MM.1S (cell line): ENCODE measurements at places on chromosomes 1 and 21.

DNA sequence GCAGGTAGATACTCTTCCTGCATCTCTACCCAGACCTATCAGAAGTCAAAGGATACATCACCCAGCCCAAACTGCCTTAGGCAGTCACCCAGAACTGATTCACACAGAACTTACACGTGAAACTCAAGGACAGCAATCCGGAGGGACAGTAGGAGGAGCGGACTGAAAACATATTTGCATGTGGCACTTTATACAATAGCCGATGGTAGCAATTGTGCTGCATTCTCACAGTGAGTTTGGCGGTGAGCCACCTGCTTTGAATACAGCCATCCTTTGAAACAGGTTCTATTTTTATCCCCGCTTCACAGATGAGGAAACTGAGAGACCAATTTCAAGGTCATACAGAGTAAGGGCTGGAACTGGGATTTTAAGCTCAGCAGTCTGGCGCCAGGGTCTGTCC lies 69.5 kb downstream of the EDEM3 start:
- peak; percentile 98 for DNase-seq

DNA sequence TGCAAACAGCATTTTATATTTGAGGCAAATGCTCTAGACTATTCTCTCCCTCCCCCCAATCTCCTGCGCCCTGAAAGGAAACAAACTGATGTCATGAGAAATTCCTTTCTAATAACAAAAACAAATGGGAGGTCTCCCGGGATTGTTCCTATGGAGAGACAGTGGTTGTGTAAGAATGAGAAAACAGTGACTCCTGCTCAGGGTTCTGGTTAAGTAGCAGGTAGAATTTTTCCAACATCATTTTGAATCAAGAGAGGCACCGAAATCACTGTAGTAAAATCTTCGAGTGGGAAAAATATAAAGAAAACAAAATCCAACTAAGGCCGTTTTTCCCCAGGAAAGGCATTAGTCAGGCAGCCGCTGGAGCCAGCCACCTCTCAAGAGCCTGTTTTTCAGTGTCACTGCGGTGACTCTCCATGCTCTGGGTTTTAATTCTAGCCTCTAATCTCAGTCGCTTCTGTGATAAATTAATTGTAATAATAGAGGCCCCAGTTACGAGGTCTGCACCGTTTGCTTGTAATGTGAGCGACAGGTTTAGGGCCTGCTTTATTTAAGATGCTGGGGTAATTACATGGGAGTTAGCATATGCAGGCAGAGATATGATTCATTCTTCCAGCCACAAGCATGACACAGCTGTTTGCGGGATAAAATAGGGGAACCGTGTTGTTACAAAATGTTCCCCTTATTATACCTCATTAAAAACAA lies 80.3 kb downstream of the RNF220 start:
- no peak for DNase-seq

GRCh38 chr1:41837691-41838090 lies 81.0 kb downstream of the HIVEP3 start:
- DNase-seq = no peak

- no peak for DNase-seq
Observed at GRCh38 chr21:36245649-36246048, 74.3 kb upstream of the MORC3 start.

DNA sequence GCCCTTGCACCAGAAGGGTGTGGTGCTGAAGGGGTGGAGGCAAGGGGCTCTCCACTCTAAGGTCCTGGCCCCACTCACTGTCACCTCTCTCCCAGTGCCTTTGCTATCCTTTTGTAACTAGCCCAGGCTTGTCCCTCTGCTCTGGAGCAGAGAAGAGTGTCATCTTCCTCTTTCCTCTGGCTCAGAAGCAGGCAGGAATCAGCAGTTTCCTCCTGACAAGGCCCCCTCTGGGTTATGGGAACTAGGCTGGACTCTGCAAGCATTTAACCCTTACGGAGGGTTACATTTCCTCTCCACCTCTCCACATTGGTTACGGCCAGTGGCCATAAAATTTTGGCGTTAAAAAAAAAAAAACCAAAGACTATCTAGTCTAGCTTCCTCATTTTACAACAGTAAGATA lies 30.4 kb downstream of the PLXNA2 start:
- DNase-seq = no peak

DNA sequence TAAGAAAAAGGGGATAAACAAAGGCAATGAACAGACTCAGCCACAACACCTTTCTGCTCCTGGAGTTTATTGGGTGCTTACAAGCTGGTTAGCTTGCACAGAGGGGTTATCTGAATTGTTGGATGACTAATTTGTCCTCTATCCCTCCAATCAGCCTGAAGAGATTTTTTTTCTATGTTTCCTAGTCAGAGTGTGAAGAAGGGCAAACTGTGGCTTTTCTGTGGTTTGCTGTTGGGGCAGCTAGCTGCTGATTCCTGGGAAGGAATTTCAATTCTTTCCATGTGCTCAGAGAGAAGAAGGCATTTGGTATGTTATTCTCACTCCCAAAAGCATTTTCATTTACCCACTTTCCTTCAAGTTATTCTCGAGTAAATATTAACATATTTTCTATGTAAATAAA lies 48.6 kb downstream of the PCP4 start:
- no peak for DNase-seq

- no peak for DNase-seq
Observed at GRCh38 chr21:39587376-39587775, 25.4 kb upstream of the B3GALT5 start.

DNA sequence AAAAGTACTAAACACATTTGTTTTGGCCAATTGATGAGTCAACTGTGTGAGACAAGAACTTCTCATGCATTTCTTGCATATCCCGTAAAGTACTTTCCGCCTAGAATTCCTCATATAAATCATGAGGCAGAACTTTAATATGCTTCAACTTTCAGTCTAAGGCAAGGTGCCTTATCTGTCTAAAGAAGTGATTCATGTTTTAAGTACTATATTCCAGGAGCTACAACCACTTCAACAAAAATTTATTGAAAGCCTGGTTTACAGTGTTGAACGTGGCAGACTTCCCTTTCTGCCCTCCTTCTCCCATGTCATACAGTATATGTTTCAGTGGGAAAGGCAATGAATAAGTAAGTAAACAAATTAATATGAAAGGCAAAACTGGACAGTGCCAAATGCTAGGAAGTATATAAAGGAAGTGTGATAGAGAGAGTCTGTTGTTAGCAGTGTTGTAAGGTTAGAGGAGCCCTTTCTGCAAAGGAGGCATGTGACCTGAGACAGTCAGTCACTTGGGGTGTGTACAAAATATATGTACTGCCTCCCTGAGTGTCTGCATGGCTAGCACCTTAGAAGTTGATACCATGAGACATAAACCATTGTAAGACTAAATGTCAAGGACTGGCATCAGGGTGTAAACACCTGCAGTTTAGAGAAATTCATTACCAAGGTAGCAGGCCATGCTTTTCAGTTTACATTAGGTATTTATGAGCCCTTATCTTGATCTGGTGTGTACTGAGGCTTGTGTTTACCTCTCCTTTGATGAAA lies 362.2 kb downstream of the SRGAP2C start:
- DNase-seq = no peak

GRCh38 chr21:35616090-35616489 lies 444.2 kb downstream of the SETD4 start:
- no peak for DNase-seq

DNA sequence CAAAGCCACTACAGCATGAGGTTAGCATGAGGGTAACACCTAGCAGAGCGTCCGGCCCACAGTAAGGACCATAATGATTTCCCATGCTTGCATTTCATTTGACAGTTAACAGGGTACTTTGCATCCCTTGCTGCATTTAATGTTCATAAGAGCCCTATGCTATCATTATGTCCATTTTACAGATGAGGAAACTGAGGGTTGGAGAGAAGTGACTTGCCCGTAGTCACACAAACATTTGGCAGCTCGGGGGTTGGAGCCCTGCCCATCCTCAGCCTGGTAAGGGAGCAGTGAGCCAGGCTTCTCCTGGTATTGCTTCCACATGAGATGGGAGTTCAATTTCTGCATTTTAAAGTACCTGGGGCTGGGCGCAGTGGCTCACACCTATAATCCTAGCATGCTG lies 16.5 kb upstream of the EPHB2 start:
- no peak for DNase-seq

- DNase-seq = no peak
Observed at GRCh38 chr1:81174811-81175476, 625.8 kb upstream of the ADGRL2 start.

DNA sequence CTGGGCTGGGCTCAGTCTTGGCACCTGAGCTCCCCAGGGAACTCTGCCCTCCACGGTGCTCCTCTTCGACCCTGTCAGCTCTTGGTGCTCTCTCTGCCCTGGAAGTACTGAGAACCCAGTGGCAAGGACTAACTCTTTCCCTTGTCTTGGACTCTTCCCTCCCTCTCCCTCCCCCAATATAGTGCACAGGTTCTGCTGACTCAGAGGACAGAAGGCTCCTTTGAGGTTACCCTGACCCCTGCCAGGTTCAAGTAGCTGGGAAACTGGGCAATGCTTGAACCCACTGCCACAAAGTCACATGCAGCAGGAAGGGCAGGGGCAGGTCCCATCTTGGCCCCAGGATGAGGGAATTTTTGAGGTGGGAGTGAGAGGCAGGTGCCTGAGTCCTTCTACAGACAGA lies 20.3 kb downstream of the KCNQ4 start:
- DNase-seq = no peak

GRCh38 chr1:48470481-48470855 lies 1.5 kb downstream of the SPATA6 start:
- no peak for DNase-seq

- DNase-seq = no peak
Observed at GRCh38 chr1:29808141-29808995, 572.0 kb downstream of the PTPRU start.

DNA sequence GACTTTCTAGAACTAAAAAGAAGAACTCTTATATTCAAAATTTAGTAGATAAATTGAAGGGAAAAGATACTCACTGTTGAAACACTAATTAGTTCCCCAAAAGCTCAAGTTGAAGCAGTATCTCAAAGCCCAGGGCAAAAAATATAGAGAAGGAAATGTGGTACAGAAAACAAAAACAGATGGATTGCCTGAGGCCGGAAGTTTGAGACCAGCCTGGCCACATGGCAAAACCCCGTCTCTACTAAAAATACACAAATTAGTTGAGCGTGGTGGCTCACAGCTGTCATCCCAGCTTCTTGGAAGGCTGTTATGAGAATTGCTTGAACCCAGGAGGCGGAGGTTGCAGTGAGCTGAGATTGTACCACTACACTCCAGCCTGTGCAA lies 36.0 kb downstream of the FAM177B start:
- peak; percentile 62 for DNase-seq

DNA sequence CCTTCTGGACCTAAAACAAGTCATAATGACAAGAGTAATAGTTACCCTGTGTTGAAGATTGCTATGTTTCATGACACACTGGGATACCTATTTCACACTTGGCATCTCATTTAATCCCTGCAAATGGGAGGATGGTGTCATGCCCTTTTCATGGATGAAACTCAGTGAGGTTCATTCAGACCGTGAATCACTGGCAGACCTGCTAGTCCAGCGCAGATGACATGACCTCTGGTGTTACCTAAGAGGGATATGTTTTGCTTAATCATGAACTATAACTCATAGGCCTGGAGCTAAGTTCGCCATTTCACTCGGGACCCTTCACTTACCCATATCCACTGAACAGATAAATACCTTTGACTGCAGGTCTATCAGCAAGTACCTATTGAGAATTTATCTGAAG lies 286.6 kb upstream of the FMN2 start:
- no peak for DNase-seq

GRCh38 chr1:25567710-25568089 lies 24.3 kb downstream of the LDLRAP1 start:
- no peak for DNase-seq

DNA sequence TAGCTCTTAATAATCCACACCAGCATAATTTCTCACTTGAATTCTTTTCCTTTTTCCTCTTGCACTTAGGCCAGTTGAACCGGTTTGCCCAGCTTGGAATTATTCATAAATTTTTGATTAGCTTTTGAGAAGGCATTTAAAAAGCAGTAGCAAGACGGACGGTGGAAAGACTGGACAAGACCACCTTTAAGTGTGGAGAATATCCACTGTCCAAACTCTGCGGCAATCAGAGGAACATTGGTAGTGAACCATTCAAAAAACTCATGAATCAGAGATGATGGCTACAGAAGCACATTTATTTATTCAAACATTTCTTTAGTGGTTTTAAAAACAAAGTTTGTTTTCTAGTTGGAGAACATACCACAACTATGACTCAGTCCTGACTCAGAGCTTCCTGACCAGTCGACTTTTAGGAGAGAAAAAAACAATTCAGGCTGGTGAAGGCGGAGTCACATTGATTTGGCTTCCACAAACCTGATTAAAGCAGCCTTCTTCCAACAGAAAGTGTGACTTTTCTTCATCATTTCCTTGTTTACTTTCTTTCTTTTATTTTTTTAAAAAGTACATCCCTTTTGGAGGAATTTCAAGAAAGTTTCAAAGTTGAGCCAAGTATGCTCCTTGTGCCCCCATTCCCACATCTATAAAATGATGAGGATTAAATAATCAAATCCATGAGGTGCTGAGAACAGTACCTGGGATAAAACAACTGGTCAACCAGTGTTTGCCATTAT lies 128.8 kb downstream of the ADSS2 start:
- no peak for DNase-seq

DNA sequence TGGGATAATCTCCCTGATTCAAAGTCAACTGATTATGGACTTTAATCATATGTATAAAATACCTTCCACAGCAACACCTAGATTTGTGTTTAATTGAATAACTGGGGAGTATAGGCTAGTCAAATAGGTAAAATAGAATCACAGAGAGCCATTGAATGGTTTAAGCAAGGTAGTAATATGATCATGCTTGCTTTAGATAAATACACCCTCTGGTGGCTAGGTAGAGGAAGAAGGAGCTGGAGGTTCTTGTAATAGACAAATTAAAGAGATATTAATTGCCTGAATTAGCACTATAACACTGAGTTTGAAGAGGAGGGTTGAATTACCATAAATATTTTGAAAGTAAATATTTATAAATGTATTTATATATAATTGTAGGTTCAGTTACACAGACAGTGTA lies 40.3 kb downstream of the DIRAS3 start:
- DNase-seq = no peak

- no peak for DNase-seq
Observed at GRCh38 chr21:23463365-23463764, 2143.9 kb downstream of the MRPL39 start.

- no peak for DNase-seq
Observed at GRCh38 chr1:24293392-24294227, 25.5 kb upstream of the GRHL3 start.

DNA sequence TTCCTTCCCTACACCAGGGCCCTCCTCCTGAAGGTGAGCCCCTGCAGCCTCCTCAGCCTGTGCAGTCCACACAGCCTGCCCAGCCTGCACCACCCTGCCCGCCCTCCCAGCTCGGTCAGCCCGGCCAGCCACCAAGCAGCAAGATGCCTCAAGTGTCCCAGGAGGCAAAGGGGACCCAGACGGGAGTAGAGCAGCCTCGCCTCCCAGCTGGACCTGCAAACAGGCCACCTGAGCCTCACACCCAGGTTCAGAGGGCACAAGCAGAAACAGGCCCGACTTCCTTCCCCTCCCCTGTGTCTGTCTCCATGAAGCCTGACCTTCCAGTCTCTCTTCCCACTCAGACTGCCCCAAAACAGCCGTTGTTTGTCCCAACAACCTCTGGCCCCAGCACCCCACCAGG lies 38.8 kb downstream of the ZBTB17 start:
- no peak for DNase-seq

GRCh38 chr1:118023199-118023598 lies 93.7 kb downstream of the WDR3 start:
- no peak for DNase-seq

GRCh38 chr21:28635541-28635940 lies 357.1 kb downstream of the LTN1 start:
- no peak for DNase-seq

- no peak for DNase-seq
Observed at GRCh38 chr1:11813021-11813420, 7.0 kb downstream of the CLCN6 start.

GRCh38 chr1:217661407-217661806 lies 30.3 kb downstream of the SPATA17 start:
- DNase-seq = no peak
